ENCODE measurements at places on chromosomes 4 and X.

GRCh38 chrX:17009856-17010625 lies 63.6 kb downstream of the REPS2 start:
- no peak for DNase-seq

DNA sequence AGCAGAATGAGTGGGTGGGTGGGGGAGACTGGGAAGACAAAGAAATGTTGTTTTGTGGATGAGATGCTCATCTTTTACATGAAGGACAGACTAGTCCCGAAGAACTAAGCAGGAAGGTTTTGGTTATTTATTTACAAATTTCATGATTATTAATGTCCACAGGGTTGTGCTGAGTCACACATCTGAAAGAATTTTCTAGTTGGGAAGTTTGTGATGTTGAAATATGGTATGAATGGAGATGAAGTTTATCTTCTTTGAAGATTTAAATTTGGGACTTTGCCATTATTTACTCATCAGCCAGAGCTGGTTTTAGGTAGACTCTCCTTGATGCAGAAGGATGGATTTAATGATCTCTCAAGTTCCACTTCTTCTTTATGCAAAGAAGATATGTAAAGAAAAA lies 75.5 kb downstream of the MOSPD2 start:
- no peak for DNase-seq

- no peak for DNase-seq
Measured at GRCh38 chr4:145044341-145044740, 53.7 kb downstream of the ANAPC10 start.

DNA sequence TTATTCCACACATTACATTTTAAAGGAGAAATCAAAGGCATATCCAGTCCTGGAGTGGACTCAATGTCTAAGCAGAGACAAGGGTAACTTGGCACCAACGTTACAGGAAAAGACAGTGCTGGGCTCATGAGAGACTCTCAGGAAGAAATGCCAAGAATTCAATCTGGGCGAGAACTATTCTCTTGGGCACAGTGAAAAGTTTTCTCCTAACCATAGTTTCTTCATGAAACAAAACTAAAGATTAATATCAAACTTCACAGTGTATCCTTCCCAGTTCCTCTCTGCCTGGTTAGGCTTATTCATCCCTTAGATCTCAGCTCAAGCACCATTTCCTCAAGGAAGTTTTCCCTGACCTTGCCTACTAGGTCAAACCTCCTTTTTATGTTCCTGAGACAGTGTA lies 109.4 kb upstream of the TLL1 start:
- no peak for DNase-seq

GRCh38 chr4:5128569-5128968 lies 77.3 kb downstream of the STK32B start:
- DNase-seq, result no peak

DNA sequence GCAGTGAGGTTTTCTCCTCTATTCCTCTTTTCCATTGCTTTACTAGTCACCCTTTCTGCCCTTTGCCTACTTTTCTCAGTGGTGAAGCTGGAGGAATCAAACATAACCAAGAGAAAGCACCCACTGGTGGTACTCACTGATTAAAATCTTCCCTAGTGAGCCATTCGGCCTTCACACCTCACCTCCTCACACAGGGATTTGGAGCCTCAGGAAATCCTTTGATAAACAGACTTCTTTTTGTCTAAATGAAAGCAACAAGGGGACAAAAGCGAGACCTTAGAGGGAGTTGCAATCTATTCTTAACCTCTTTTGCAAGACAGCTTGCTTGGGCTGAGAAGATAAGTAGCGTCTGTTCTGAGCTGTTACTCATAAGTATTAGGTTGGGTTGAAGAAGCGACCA lies 572.6 kb downstream of the ZNF674 start:
- DNase-seq, result no peak

Data from T1000 (cell line).